ENCODE measurements at places on chromosomes 2 and 18. TPM values are rescaled to one million over a fixed set of nuclear protein-coding genes. Genes with fewer than 3 reads are reported as not detected.

- DNase-seq = no peak
- no peaks in the 10 kb centered on the region for H3K36me3 ChIP-seq
- H3K4me1 ChIP-seq = no peaks in the 10 kb centered on the region
- H3K27me3 ChIP-seq = peaks cover 14% of the 10 kb centered on the region
- H3K4me3 ChIP-seq = no peak overlapping the region
These were observed 11.9 kb downstream of the KCNG2 start for GRCh38 chr18:79809482-79810192.

- no peak for DNase-seq
- H3K36me3 ChIP-seq = no peaks in the 10 kb centered on the region
- no peak overlapping the region for H3K27ac ChIP-seq
- H3K4me3 ChIP-seq = no peak overlapping the region
- H3K27me3 ChIP-seq = no peaks in the 10 kb centered on the region
These were observed 111.0 kb upstream of the MAP3K20 start for GRCh38 chr2:172964511-172965139.

DNA sequence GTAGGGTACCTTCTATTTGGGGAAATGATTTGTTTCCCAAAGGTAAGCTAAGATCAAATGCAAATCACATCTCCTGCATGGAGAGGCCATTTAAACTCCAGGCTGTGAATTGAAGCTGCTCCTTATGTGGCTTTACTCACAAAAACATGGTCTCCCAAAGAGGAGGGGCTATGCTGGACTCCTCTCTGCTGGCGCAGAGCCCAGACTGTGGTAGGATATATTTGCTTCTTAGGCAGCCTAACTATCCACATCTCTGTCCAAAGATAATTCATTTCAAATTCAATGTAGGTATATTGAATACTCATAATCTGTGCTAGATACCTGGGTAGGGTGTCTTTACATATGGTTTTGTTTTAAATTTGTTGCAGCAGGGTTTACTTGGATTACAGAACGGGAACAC, 358.5 kb downstream of the ALK start:
- no peak overlapping the region for H3K27ac ChIP-seq
- no peaks in the 10 kb centered on the region for H3K36me3 ChIP-seq
- DNase-seq = no peak
- peaks cover 7% of the 10 kb centered on the region for H3K27me3 ChIP-seq
- no peaks in the 10 kb centered on the region for H3K4me1 ChIP-seq
- no peak overlapping the region for H3K4me3 ChIP-seq

GRCh38 chr18:10948421-10948820, 200.9 kb downstream of the PIEZO2 start:
- no peak overlapping the region for H3K27ac ChIP-seq
- DNase-seq = no peak
- no peaks in the 10 kb centered on the region for H3K4me1 ChIP-seq
- no peaks in the 10 kb centered on the region for H3K27me3 ChIP-seq
- no peak overlapping the region for H3K4me3 ChIP-seq

GRCh38 chr18:56451188-56451587, 187.2 kb downstream of the TXNL1 start:
- H3K4me3 ChIP-seq = no peak overlapping the region
- H3K27me3 ChIP-seq = no peaks in the 10 kb centered on the region
- H3K36me3 ChIP-seq = no peaks in the 10 kb centered on the region

- H3K4me1 ChIP-seq = no peaks in the 10 kb centered on the region
- no peak overlapping the region for H3K4me3 ChIP-seq
- no peak for DNase-seq
- H3K27me3 ChIP-seq = no peaks in the 10 kb centered on the region
These were observed 43.4 kb downstream of the CERS6 start for GRCh38 chr2:168499500-168499899.

GRCh38 chr2:40579247-40579646, 127.4 kb upstream of the SLC8A1 start:
- H3K27ac ChIP-seq = no peak overlapping the region
- no peak overlapping the region for H3K4me3 ChIP-seq
- no peaks in the 10 kb centered on the region for H3K4me1 ChIP-seq
- no peaks in the 10 kb centered on the region for H3K27me3 ChIP-seq

DNA sequence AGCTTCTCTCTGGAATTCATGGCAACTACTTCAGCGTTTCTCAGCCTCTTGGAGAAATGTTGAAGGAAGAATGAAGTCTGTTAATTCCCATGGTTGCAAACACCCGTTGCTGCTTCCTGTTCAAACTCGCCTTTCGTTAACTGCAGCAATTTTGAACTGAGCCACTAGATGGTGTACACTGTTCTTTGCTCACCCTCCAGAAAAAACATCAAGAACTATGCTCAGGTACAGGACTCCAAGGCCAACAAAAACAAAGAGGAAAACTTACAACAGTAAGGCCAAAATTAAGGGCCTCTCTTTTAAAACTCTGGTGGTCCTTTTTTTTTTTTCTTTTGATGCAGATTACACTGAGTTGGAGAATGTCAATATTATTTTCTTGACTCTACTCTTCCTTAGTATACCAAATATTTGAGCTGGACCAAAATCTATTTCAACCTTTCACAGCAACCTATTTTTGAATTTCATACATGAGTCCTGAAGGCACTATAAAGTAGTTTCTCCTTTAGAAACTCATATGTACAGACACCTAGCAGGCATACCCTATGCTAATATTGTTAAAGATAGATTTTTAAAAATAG, 58.2 kb downstream of the KLHL14 start:
- no peak overlapping the region for H3K27ac ChIP-seq
- no peaks in the 10 kb centered on the region for H3K27me3 ChIP-seq
- H3K4me1 ChIP-seq = no peaks in the 10 kb centered on the region
- no peaks in the 10 kb centered on the region for H3K36me3 ChIP-seq

The FOXD4L1 gene
- total RNA-seq = under 0.01 TPM

- peaks cover 22% of the 10 kb centered on the region for H3K36me3 ChIP-seq
These were observed 40.4 kb downstream of the KIDINS220 start for GRCh38 chr2:8796878-8797550.
